ENCODE measurements at places on chromosomes 12 and 14.

DNA sequence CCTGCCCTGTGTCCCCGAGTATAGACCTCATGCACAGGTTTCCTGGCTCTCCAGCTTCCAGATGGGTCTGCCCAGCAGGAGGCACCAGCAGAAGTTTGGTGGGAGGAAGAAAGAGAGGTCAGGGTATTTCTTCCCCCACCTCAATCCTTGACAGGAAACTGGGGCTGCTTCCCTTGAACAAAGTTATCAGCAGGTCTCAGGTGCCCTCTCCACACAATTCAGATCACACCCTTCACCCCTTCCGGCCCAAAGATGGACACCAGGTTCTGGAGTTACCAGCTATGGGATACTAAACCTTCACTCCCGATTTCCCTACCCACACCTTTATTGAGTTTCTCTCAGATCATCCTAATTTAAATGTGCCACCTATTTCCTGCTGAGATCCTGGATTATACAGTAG lies 1.2 kb downstream of the SART3 start:
- DNase-seq: no peak

DNA sequence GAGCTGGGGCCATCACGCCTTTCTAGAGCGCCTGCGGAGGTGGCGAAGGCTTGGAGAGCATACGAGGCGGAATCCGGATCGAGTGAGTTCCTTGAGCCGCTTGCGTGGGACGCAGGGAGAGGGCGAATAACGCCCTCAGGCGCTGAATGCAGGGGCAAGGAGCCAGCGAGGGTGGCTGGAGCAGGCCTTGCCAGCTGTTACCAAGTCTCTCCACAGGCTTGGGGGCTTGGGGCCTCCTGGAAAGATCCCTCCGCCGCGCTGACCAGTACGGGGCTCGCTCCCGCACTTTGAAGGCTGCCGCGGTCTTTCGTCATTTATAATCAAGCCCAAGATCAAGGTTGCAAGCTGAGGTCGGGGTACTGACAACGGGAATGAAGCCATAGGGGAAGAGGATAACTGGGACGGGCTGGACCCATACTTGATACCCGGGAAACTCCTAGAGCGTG lies 1.2 kb downstream of the FLRT2 start:
- no peak for DNase-seq

DNA sequence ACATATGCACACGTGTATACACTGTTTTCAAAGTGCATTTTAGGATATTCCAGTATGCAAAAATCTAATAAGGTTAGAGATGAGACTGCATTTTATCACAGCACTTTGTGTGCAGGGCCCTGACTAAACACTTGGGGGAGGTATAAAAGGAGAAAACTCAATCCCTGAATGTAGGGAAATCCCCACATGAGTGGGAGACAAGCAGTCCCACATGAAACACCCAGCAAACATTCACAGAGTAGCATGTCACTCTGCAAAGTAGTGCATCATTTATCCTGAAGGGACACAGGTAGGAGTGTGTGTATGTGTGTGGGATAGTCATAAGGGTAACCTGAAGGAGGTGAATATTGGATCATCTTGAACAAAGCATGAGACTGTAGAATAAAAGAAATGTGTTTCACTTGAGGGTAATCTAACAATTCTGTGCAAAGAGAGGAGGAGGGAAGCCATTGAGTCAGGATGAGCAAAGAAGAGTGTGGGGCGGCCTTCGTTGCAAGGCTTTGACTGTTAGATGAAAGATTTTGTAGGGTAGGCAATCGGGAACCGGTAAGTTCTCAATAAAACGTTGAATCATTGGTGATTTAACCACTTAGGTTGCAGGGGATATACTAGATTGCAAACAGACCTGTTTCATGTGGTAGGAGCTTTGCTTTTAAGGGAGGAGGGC lies 2.9 kb downstream of the PRPF40B start:
- no peak for DNase-seq

- no peak for DNase-seq
These were observed 12.8 kb downstream of the ZFHX2 start for GRCh38 chr14:23538785-23539184.

DNA sequence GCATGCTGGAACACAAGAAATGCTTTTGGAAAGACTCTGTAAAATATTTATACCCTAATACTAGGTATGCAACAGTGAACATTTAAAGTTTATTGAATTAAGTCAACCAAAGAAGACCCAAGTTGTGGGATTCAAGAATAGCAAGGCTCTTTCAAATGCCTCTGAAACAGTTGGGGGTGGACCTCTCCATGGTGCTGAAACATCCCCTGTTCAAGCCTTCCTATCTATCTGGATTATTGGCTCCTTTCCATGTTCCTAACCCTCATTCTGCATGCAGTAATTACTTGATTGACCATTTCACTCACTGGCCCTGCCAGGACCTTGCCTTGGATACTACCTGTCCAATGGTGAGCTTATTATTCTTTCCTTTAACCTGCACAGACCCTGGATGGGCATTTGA lies 349.7 kb downstream of the NRXN3 start:
- no peak for DNase-seq

DNA sequence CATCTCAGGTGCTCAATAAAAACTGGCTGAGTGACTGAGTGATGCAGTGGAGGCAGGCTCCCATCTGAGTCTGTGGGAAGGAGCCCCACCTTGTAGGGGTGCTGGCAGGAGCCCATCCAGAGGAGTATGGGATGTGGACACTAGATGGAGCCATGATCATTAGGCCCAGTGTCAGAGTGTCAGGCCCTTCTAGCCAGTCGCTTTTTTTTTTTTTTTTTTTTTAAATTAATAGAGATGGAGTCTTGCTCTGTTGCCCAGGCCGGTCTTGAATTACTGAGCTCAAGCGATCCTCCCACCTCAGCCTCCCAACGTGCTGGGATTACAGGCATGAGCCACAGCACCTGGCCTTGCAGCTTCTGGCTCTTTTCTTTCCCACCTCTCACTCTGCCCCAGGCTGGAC lies 11.5 kb downstream of the RITA1 start:
- peak; percentile 69 for DNase-seq

- no peak for DNase-seq
These were observed 253.3 kb upstream of the DIO2 start for GRCh38 chr14:80464531-80465149.

DNA sequence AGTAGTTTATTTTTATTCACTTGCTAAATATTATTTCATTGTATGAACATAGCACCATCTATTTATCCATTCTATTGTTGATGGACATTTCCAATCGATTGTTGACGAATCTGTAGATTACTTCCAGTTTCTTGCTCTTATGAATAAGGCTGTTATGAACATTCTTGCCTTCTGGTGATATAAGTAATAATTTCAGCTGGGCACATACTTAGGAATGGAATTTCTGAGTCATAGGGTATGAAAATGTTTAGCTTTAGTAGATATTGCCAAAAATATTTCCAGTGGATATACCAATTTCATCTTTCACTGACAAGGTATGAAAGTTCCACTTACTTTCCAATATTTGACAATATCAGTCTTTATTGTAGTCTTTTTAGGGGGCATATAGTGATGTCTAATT lies 468.5 kb downstream of the ETNK1 start:
- no peak for DNase-seq

GRCh38 chr14:20204721-20205120 lies 14.0 kb downstream of the OR11G2 start:
- no peak for DNase-seq

DNA sequence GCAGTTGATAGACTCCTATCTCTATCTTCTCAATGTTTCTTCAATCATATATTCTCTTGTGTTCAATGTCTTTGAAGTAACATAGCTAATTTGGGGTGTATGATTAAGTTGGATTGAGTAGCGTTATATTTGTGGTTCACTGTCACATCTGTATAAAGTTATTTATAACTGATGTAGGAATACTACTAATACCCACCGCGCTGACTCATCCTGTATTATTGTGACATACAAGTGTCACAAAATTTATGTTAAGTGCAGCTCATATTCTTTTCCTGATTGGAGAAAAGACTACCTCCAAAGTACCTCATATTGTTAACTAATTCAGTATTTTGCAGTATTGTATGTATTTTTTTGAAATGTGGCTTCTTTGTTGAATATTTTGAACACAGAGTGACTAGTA lies 940.8 kb downstream of the SLC6A15 start:
- DNase-seq: no peak

DNA sequence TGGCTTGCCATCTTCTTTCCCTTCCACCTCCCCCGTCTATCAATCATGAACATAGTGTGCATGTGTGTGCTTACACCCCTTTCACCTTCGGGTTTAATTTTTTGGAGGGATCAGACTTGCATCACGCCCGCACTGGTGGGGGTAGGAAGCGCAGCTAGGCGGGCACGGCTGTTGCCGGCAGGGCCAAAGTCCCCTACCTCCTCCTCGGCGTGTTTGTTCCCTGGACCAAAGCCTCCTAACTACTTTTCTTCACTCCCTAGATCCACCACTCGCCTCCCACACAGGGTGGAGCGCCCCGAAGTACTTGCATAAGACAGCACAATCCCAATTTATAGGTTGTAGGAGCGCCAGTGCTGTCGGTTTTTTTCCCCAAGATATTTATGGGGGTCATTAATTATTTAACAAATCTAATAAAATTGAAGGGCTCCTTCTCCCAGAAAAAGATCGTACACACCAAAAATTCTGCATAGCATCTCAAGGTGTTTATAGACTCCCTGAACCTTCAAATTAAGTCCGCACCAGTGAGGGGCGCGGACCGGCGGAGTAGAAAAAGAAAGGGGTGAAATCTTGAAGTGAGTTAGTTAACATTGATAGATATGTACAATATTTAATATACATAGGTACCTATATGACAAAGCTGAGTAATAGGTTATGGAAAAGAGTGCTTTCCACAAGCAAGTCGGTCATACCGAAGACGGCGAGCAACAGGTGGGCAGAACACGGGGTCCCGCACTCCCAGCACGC lies 717 bp downstream of the PKP2 start:
- no peak for DNase-seq

GRCh38 chr14:100410056-100410565 lies 87.0 kb downstream of the SLC25A47 start:
- no peak for DNase-seq

DNA sequence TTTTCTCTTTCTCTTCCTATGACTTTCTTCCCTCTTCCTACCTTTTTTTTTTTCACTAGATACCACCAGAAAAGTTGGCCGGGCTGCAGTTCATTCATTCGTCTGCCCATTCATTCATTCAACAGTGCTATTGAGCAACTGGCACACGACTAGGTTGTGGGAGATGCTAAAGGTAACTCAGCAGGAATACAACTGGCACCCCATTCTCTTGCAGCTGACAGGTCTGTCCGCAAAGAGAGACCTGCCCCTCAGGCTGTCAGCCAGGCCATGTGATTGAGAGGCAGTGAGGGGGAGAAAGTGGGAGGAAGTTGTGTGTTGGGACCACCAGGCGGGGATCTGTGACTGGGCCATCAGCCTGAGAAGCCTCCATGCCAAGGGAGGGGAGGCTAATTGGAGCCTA lies 105.2 kb downstream of the TSPAN9 start:
- DNase-seq: no peak

DNA sequence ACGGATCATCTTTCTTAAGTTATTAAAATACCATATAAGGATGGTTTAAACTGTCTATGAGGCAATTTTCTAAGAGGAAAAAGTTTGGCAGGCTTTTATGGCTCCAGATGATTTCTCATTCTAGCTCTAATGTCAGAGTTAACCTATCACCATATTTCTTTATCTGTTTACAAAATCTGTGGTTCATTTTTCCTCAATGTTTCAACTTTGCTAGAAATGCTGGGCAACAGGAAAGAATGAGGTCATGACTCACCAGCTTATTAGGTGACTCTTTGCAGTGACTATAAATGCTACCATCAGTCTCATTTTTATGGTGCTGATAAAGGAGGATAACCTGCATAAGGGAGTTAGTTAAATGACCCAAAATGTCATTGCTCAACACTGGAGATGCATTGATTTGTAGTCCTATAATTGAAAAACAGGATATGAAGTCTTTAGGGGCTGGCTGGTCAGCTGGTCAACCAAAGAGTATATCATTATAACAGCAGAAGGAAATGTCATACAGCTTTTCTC lies 45.3 kb upstream of the RAP1B start:
- DNase-seq: no peak

DNA sequence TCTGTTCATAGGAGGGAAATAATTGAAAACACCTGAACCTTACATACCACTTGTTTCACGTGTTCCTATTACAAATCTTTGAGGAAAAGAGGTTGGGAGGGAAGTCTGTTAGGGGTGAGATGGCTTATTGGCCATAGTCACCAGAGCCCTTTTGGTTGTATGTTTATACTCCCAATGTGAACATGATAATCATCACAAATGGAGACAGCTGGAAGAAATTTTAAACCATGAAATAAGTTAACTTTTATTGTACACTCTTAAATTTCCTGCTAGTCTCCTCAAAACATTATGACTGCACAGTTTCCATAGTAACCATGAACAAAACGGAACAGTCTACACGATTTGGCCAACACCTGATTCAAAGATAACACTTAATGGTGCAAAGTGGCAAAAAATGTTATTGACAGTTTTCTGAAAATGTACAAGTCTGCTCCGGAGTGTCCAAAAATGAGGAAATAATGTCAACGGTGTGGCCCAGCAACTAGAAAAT lies 56.9 kb downstream of the LMNTD1 start:
- DNase-seq: no peak

DNA sequence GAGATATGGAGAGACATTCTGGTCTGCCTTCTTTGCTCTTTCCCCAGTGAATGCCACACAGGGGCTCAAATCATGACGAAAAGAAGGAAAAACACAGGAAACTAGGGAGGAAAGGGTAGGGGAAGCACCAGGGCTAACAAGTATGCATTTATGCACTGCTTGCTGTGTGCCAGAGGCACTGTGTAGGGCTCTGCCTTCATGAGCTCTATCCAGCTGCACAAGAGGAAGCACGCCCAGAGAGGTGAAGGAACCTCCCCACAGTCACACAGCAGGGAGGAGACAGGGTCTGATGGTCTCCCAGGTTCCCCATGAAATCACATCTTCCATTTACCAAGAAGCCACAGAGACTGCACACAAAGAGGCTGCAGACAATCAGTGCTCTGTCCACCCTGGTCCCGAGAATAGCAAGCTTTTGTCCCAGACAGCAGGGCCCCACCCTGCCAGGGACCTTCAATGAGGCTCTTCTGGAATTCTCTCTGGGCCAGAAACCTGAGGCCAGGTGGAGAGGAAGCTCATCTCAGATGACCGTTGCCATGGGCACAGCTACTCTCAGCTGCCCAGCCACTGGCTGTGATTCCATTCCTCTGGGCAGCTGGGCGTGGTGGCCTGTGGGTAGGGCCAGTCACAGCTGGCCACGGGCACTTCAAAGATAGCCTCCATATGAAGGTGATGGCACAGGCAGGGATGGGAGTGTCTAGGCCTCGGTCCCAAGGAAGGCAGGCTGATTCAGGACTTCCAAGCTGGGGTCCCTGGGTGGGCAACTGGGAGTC lies 7.3 kb upstream of the TRPV4 start:
- DNase-seq: no peak

GRCh38 chr14:22980672-22981089 lies 1.7 kb downstream of the AJUBA start:
- no peak for DNase-seq
